Adrenal gland (tissue), 19 donors: ENCODE measurements at places on chromosomes 16 and 17. TPM values are rescaled to one million over a fixed set of nuclear protein-coding genes. Genes with fewer than 3 reads are reported as not detected.

- peaks cover 45% of the 10 kb centered on the region for H3K4me1 ChIP-seq
- no peak for DNase-seq
- H3K4me3 ChIP-seq = no peak overlapping the region
These were observed 185.9 kb downstream of the SEC14L1 start for GRCh38 chr17:77326636-77327035.

DNA sequence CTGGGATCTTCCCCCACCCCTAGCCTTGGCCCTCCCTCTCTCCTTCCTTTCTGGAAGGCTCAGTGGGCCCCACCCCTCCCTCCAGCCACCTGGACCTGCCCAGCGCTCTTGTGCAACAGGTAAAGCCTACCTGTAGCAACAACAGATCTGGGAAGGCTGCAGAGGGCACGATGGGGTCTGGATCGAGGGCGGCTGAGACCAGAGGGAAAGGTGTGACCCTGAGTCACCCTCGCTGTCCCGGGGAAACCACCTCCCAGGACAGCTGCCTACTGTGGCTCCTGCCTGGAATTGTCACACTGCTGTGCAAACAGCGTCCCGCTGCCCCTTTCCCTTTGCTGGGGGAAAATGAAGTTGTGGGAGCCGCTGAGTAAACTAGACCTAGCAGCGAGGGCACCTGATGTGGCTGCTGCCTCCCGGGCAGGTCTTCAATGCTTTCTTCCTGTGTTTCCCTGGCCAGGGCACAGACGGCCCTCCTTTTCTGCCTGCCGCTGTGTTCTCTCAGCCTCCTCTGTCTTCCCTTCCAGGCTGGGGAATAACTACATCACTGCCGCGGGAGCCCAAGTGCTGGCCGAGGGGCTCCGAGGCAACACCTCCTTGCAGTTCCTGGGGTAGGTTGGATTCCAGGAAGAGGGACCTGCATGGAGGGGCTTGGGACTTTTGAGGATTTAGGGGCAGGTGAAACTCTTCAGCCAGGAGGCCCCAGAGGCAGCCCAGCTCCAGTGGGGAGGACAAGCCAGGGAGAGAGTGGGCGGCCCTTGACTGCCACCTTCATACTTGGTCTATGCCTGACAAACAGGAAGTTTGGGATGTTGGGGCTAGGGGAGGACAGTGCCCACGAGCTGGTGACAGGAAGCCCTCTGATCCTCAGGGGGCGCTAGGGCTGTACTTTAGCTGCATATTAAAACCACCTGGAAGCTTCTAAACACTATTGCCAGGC is 22.2 kb upstream of the CYLD start:
- no peaks in the 10 kb centered on the region for H3K4me1 ChIP-seq
- DNase-seq = no peak
- H3K27ac ChIP-seq = no peak overlapping the region
- H3K36me3 ChIP-seq = no peaks in the 10 kb centered on the region
- H3K4me3 ChIP-seq = no peak overlapping the region
- H3K27me3 ChIP-seq = no peaks in the 10 kb centered on the region

DNA sequence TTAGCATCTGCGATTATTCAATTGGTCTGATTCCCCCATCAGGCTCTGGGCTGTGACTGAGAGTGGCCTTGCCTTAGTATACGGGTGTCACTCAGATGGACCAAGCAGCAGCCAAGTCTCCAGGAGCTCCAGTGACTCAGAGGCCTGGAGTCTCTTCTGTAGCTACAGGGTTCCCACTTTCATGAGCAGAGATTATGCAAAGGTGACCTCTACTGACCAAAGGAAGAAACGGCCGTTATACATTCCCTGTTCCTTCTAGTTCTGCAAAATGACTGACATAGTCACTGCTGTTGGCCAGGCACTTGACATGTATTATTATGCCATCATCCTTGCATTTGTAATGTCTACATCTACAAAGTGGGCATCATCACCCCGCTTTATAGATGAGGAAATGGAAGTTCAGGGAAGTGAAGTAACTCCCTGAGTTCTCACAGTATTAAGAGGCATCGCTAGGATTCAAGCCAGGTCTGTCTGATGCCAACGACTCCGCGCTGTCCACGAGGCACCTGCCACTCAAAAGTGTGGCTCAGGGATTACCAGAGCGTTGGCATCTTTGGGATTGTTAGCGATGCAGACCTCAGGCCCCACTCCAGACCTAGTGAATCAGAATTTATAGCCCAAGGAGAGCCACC is 23.3 kb downstream of the SLC38A7 start:
- H3K27ac ChIP-seq = no peak overlapping the region
- H3K36me3 ChIP-seq = no peaks in the 10 kb centered on the region
- peak; percentile 79 for DNase-seq
- H3K27me3 ChIP-seq = no peaks in the 10 kb centered on the region

GRCh38 chr16:1152123-1152638 is 725 bp upstream of the CACNA1H start:
- H3K27me3 ChIP-seq = no peaks in the 10 kb centered on the region
- H3K4me3 ChIP-seq = peak overlapping the region; percentile 80
- DNase-seq = no peak

DNA sequence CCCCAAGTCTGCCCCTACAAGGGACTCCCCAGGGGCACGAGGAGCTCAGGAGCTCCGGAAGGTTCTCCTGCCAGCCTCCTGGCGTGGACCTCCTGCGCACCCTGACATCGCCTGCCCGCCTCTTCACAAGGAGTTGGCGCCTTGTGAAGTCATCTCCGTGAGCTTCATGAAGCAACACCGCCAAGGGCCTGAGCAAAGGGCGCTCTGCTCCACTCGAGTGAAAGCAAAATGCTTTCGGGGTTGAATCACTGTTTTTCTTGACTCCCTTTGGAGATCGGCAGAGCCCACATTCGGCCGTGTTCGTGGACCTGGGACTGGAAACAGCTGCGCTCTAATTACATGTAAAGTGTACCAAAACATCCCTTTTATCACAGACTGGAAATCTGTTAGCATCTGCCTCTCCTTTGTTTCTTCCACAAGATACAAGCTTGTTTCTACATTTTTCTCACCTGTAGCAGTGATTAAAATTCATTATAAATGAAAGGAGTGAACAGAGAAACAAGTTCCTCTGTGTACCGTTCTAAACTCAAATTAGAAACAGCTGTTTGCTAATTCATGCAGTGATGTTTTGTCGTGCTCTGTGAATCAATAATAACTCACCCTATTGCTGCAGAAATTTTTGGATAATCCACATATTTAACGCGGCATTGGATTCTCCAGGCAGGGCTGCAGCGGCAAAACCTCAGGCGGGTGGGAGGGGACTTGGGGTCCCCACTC is 203.3 kb downstream of the ZNF423 start:
- no peak overlapping the region for H3K4me3 ChIP-seq
- H3K27ac ChIP-seq = peak overlapping the region; percentile 64
- no peaks in the 10 kb centered on the region for H3K36me3 ChIP-seq
- DNase-seq = peak; percentile 26
- H3K4me1 ChIP-seq = no peaks in the 10 kb centered on the region
- H3K27me3 ChIP-seq = no peaks in the 10 kb centered on the region

- peaks cover 32% of the 10 kb centered on the region for H3K4me1 ChIP-seq
- no peak overlapping the region for H3K27ac ChIP-seq
- H3K36me3 ChIP-seq = no peaks in the 10 kb centered on the region
- no peak overlapping the region for H3K4me3 ChIP-seq
These were observed 6.9 kb downstream of the GOT2 start for GRCh38 chr16:58727028-58727781.

GRCh38 chr16:16151315-16151714 is 72.0 kb downstream of the ABCC6 start:
- H3K27ac ChIP-seq = no peak overlapping the region
- H3K36me3 ChIP-seq = no peaks in the 10 kb centered on the region
- H3K27me3 ChIP-seq = no peaks in the 10 kb centered on the region
- DNase-seq = no peak

GRCh38 chr17:48219617-48220016 is 112.1 kb downstream of the SNX11 start:
- H3K27me3 ChIP-seq = no peaks in the 10 kb centered on the region
- no peak for DNase-seq
- no peaks in the 10 kb centered on the region for H3K4me1 ChIP-seq
- H3K36me3 ChIP-seq = no peaks in the 10 kb centered on the region

- peak; percentile 37 for DNase-seq
- H3K27ac ChIP-seq = peak overlapping the region; percentile 58
- H3K4me3 ChIP-seq = peak overlapping the region; percentile 94
- H3K27me3 ChIP-seq = no peaks in the 10 kb centered on the region
These were observed 512 bp downstream of the PMM2 start for GRCh38 chr16:8798174-8798527.

- no peaks in the 10 kb centered on the region for H3K36me3 ChIP-seq
- H3K27ac ChIP-seq = no peak overlapping the region
- no peak overlapping the region for H3K4me3 ChIP-seq
- H3K4me1 ChIP-seq = no peaks in the 10 kb centered on the region
- DNase-seq = no peak
- H3K27me3 ChIP-seq = no peaks in the 10 kb centered on the region
These were observed 70.3 kb downstream of the HLF start for GRCh38 chr17:55334881-55335540.

- H3K4me1 ChIP-seq = peaks cover 5% of the 10 kb centered on the region
- H3K4me3 ChIP-seq = peak overlapping the region; percentile 24
- H3K36me3 ChIP-seq = no peaks in the 10 kb centered on the region
- peak; percentile 43 for DNase-seq
- peaks cover 15% of the 10 kb centered on the region for H3K27me3 ChIP-seq
These were observed 997 bp upstream of the CDH11 start for GRCh38 chr16:65122724-65123395.

DNA sequence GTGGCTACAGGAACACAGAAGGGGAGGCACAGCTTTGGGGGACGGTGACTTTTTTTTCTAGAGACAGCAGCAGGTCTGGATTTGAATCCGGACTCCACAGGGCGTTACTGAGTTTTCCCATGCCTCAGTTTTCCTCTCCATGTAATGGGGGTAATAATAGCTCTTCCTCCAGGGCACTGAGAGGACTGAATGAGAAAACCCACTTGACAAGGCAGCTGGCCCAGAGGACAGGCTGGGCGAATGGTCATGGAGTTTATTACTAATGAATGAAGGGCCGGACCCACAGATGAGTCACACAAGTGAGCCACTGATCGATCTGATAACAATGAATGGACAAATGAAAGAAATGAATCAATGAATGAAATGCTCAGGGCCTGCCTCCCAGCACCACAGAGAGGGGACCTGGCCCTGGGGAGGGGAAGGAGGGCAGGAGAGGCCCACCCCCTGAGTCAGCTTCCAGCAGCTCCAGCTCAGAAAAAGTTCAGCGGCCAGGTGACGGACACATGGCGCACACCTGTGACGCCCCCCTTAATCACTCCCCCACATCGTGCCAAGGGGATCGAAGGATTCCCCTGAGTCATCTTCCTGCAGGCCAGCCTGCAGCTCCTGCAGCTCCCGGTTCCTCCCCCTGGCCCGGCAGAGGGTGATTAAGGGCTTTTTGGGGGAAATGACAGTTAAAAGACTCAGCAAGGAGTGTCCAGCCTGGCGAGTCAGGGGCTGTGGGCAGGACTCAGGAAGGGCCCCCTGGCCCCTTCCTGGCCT is 54.3 kb downstream of the SOCS1 start:
- H3K4me3 ChIP-seq = no peak overlapping the region
- H3K4me1 ChIP-seq = no peaks in the 10 kb centered on the region
- H3K36me3 ChIP-seq = no peaks in the 10 kb centered on the region
- no peaks in the 10 kb centered on the region for H3K27me3 ChIP-seq
- no peak overlapping the region for H3K27ac ChIP-seq

DNA sequence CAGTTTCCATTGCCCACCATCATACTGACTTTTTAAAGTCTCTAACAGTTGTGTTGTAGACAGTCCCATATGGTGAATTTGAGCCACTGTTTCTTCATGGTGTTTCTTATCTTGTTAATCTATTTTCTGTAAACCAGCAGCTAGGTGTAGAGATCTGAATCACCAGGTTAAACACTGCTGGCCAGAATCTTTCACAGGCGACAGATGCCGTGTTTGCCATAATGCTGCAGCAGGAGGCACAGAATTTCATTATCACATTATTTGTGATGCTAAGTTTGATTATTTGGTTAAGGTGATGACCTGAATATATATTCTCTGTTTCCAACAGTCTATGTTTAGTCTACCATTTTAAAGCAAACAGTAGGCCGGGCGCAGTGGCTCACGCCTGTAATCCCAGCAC is 11.5 kb upstream of the CNGB1 start:
- no peak overlapping the region for H3K27ac ChIP-seq
- no peaks in the 10 kb centered on the region for H3K27me3 ChIP-seq
- peaks cover 12% of the 10 kb centered on the region for H3K4me1 ChIP-seq
- H3K4me3 ChIP-seq = no peak overlapping the region
- no peaks in the 10 kb centered on the region for H3K36me3 ChIP-seq
- no peak for DNase-seq

DNA sequence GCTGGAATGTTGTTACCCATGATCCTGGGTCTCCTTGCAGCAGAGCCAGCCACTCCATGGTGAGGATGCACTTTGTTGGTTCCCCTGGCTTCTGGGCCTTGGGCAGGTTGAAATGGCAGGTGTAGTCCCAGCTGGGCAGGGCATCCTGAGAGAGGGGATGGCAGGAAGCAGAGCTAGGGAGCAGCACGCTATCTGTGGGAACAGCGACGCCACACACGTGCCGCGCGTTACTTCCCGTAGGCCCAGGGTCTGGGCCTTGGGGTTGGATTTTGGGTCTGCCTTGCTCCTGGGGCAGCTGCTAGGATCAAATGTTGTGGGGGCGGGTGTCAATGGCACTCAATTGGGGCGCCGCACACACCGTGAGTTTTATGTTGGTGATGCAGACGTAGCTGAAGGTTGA is 368.0 kb downstream of the CPPED1 start:
- H3K4me3 ChIP-seq = no peak overlapping the region
- H3K4me1 ChIP-seq = no peaks in the 10 kb centered on the region
- DNase-seq = no peak
- no peaks in the 10 kb centered on the region for H3K27me3 ChIP-seq
- H3K36me3 ChIP-seq = no peaks in the 10 kb centered on the region

DNA sequence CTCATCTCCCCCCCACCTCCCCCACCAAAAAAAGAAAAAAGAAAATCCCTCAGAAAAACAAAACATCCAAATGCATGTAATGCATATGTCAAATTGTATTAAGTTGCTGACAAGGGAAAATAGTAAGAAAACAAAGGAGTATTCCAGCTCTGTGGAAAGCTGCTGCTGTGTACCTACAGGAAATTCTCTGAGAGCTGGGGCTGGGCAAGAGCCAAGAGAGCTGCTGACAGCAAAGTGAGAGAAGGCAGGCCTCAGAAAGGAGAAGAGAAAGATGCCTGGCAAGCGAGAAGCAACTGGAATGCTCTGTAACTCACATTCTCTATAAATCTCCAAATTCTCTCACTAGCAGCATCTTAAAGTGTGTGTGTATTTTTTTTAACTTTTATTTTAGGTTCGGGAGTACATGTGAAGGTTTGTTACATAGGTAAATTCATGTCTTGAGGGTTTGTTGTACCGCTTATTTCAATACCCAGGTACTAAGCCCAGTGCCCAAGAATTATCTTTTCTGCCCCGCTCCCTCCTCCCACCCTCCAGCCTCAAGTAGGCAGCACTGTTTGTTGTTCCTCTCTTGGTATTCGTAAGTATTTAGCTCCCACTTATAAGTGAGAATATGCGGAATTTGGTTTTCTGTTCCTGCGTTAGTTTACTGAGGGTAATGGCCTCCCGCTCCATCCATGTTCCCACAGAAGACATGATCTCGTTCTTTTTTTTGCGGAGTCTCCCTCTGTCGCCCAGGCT is 24.4 kb downstream of the CNTROB start:
- DNase-seq = no peak
- no peaks in the 10 kb centered on the region for H3K36me3 ChIP-seq
- H3K4me3 ChIP-seq = no peak overlapping the region

The SOX9 gene
- 5.7 TPM for total RNA-seq

The MARCHF10 gene
- not detected for total RNA-seq

The HOXB13 gene
- not detected for total RNA-seq

The LRRC59 gene
- total RNA-seq = 97.2 TPM

The KRTAP2-2 gene
- total RNA-seq = not detected

The TP53TG3C gene
- not detected for total RNA-seq

The CLEC18A gene
- 3.6 TPM for total RNA-seq

The CDK5R1 gene
- 4.5 TPM for total RNA-seq

The PSKH1 gene
- 19.9 TPM for total RNA-seq

The COX4I1 gene
- total RNA-seq = 541 TPM

The ELP5 gene
- total RNA-seq = 63.8 TPM

The GRB2 gene
- 112 TPM for total RNA-seq

The PDP2 gene
- 15.8 TPM for total RNA-seq
